ENCODE measurements at places on chromosomes 5 and 9. TPM values are rescaled to one million over a fixed set of nuclear protein-coding genes. Genes with fewer than 3 reads are reported as not detected.

TMC1 gene
- 3.1 TPM for total RNA-seq

TMEM252 gene
- not detected for total RNA-seq

STING1 gene
- total RNA-seq: 33.0 TPM

PCDHB10 gene
- 1.2 TPM for total RNA-seq

SOX30 gene
- total RNA-seq: not detected

NEK6 gene
- 3.1 TPM for total RNA-seq

ADAMTSL2 gene
- total RNA-seq: 1.1 TPM

- no peak overlapping the region for H3K27ac ChIP-seq
- no peak overlapping the region for H3K4me3 ChIP-seq
- DNase-seq: no peak
- no peaks in the 10 kb centered on the region for H3K36me3 ChIP-seq
- H3K27me3 ChIP-seq: no peaks in the 10 kb centered on the region
- peaks cover 22% of the 10 kb centered on the region for H3K4me1 ChIP-seq
These were observed 3.0 kb downstream of the GOLM1 start for GRCh38 chr9:86096386-86096785.

GRCh38 chr5:174448662-174449061 lies 275.7 kb upstream of the MSX2 start:
- no peak for DNase-seq
- no peak overlapping the region for H3K4me3 ChIP-seq
- H3K27me3 ChIP-seq: no peaks in the 10 kb centered on the region
- H3K36me3 ChIP-seq: no peaks in the 10 kb centered on the region

DNA sequence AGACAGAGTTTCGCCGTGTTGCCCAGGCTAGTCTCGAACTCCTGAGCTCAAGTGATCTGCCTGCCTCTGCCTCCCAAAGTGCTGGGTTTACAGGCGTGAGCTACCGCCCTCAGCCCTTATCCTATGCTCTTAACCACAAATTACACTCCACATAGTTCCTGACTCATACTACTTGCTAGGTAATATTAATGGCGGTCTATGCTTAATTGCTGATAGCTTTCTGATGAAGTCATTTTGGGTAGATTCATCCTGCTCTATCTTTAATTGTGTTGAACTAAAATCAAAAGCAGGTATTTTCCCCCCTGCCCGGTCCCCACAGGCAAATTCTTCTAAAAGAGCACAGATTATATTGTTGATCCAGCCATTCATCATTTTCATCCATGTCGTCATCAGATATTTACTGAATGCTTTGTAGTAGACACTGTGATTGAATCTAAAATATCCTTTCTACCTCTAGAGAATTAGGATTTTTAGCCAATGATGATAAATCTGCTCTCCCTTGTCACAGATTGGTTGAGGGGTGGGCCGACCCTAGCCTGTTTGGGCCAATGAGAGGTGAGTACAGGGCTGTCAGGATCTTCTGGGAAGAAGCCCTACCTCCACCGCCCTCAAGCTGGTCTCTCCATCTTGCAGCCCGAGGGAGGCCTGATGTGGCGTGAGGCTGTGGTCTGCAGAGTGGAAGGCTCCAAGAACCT lies 144.8 kb downstream of the NR3C1 start:
- no peak for DNase-seq
- no peaks in the 10 kb centered on the region for H3K4me1 ChIP-seq
- no peak overlapping the region for H3K27ac ChIP-seq
- no peaks in the 10 kb centered on the region for H3K27me3 ChIP-seq
- no peak overlapping the region for H3K4me3 ChIP-seq

- H3K36me3 ChIP-seq: no peaks in the 10 kb centered on the region
- no peaks in the 10 kb centered on the region for H3K4me1 ChIP-seq
- H3K27ac ChIP-seq: no peak overlapping the region
- H3K27me3 ChIP-seq: no peaks in the 10 kb centered on the region
These were observed 11.0 kb upstream of the NANS start for GRCh38 chr9:98045234-98046179.

DNA sequence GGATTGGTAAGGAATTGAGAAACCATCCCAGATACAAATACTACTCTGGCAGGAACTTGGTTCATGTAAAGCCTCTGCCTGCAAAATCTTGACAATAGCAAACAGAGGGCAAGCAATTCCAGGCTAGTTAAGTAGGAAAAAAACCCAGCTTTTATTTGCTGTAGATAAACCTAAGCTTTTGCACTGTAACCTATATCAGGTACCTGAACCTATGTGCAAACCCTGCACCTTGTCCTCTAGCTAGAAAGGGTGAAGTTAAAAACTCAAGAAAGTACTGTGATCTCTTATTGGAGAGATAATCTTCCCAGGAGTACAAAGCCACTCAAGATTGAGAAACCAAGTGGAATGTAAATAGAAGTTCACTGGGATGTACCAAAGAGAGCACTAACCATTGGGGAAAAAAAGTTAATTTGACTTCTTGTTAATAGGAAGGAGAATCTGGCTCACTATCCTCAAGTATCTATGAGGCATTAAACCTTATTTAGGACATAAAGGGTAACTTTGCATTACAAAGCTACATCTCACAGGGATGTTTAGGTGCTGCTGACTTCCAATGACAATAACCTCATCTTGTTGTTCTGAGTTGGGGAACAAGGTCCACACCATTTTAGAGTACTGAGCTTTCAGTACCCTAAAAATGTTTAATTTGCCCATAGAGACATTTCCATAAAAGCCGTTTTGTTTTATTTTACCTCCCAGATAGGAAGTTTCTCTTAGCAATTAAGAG lies 73.8 kb upstream of the PCA3 start:
- no peak overlapping the region for H3K27ac ChIP-seq
- H3K4me1 ChIP-seq: peaks cover 10% of the 10 kb centered on the region
- no peak overlapping the region for H3K4me3 ChIP-seq
- DNase-seq: no peak
- H3K36me3 ChIP-seq: no peaks in the 10 kb centered on the region

- no peaks in the 10 kb centered on the region for H3K36me3 ChIP-seq
- no peak for DNase-seq
- H3K27me3 ChIP-seq: no peaks in the 10 kb centered on the region
- H3K4me3 ChIP-seq: no peak overlapping the region
- no peak overlapping the region for H3K27ac ChIP-seq
- H3K4me1 ChIP-seq: no peaks in the 10 kb centered on the region
These were observed 636.1 kb downstream of the ACTL7B start for GRCh38 chr9:108219664-108220063.

GRCh38 chr5:58786711-58787303 lies 203.9 kb downstream of the RAB3C start:
- no peak overlapping the region for H3K27ac ChIP-seq
- no peaks in the 10 kb centered on the region for H3K27me3 ChIP-seq
- no peaks in the 10 kb centered on the region for H3K36me3 ChIP-seq
- H3K4me1 ChIP-seq: no peaks in the 10 kb centered on the region
- H3K4me3 ChIP-seq: no peak overlapping the region
- no peak for DNase-seq

- H3K4me3 ChIP-seq: no peak overlapping the region
- H3K27me3 ChIP-seq: no peaks in the 10 kb centered on the region
- H3K4me1 ChIP-seq: peaks cover 3% of the 10 kb centered on the region
- no peak for DNase-seq
- no peak overlapping the region for H3K27ac ChIP-seq
These were observed 705.6 kb downstream of the SEMA5A start for GRCh38 chr5:8840237-8840636.

DNA sequence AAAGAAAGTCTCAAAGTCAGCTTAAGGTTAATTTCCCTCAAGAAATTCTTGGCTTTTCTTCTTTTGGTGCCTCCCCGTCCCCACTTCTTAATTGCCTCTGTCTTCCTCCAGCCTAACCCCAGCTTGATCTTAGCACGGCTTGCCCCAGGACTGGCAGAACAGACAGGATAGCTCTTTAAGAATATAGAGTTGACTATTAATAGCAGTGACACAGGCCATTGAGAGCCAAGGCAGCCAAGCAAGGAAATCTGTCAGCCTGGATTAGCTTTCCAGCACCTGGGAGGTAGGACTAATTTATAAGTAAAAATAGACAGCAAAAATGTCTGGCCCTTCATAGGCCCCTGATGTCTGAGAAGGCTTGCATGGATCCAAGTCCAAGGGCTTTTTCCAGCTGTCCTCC lies 384.6 kb upstream of the SLC30A5 start:
- no peak for DNase-seq
- H3K4me1 ChIP-seq: no peaks in the 10 kb centered on the region
- H3K27ac ChIP-seq: no peak overlapping the region

DNA sequence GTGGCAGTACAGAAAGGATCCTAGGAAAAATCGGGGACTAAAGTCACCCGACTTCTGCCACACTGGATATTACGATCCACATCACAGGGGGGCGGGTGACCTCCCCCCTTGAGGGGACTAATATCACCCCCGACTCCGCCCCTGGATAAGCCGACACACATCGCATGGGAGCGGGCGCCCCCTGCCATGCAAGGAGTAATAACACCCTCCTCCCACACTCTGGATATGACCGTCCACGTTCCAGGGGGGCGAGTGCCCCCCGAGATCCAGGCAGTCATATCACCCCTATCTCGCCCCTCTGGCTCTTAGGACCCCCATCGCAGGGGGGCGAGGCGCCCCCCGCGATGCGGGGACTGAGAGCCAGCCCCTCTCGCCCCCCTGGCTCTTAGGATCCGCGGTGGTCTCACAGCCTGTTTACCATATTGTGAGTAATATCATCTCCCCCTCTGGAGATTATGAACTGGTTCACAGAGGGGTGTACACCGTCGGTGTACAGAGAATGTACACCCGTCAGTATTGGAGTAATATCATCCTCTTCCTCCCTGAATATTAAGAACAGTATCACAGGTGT lies 423.0 kb downstream of the DIRAS2 start:
- peaks cover 2% of the 10 kb centered on the region for H3K4me1 ChIP-seq
- no peak for DNase-seq

- peaks cover 55% of the 10 kb centered on the region for H3K4me1 ChIP-seq
- no peaks in the 10 kb centered on the region for H3K36me3 ChIP-seq
- no peaks in the 10 kb centered on the region for H3K27me3 ChIP-seq
- no peak for DNase-seq
- H3K4me3 ChIP-seq: no peak overlapping the region
These were observed 35.5 kb downstream of the SERINC5 start for GRCh38 chr5:80220245-80220897.

DNA sequence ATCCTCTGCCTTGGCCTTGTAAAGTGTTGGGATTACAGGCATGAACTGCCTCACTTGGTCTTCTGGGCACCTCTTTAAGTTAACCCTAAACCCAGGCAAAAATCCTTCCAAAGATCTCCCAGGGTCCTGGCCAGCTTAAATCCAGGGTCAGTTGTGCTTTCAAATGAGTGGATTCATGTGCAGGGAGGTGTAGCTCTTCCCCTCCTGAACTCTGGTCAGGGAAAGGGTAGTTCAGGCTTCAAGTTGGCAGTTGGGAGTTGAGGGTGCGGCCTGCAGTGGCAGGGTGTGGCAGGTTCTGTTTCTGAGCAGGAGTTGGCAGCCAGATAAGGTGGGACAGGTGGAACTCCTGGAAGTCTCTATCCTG lies 3.6 kb downstream of the HNRNPAB start:
- peaks cover 35% of the 10 kb centered on the region for H3K36me3 ChIP-seq
- H3K27ac ChIP-seq: peak overlapping the region; percentile 50
- no peaks in the 10 kb centered on the region for H3K27me3 ChIP-seq
- DNase-seq: no peak
- peaks cover 51% of the 10 kb centered on the region for H3K4me1 ChIP-seq
- no peak overlapping the region for H3K4me3 ChIP-seq

DNA sequence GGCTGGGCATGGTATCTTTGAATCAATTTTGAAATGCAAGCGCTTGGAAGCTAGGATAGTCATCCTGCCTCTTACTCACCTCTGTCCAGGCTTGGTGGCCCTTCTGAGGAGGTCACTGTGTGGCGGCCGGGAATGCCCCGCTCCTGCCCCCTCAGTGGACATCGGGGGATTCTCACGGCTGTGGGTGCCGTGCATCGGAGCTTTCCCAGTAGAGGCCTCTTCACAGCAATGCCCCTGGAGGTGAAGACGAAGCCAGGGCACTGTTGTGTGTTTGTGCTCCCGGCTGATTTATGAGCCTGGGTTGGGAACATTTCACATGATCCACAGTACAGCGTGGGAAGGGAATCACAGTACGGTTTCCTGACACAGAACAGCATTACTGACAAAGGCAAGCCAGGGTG lies 147.5 kb downstream of the NXNL2 start:
- no peaks in the 10 kb centered on the region for H3K36me3 ChIP-seq
- no peak for DNase-seq
- no peak overlapping the region for H3K27ac ChIP-seq

DNA sequence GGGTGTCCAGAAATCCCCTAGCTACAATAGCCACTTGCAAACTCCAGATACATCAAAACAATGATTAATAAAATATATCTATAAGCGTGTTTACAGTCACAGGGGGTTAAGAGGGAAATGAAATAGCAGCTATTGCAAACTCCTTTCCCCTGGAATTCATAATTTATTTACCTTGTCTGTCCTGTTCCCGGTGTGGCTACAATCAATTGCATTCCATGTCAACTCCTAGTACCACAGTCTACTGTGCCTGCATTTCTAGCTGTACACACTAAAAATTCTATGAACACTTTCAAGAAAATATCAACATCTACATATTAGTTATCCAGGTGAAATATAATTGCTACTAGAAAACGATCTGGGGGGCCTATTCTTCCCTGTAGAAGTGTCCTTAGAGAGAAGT lies 217.6 kb downstream of the ELAVL2 start:
- no peak overlapping the region for H3K27ac ChIP-seq
- no peaks in the 10 kb centered on the region for H3K36me3 ChIP-seq
- H3K4me3 ChIP-seq: no peak overlapping the region
- DNase-seq: no peak
- no peaks in the 10 kb centered on the region for H3K4me1 ChIP-seq

- no peaks in the 10 kb centered on the region for H3K4me1 ChIP-seq
- no peak overlapping the region for H3K27ac ChIP-seq
- DNase-seq: no peak
- H3K27me3 ChIP-seq: no peaks in the 10 kb centered on the region
These were observed 72.6 kb downstream of the PALM2AKAP2 start for GRCh38 chr9:109852556-109852955.

- peaks cover 83% of the 10 kb centered on the region for H3K27me3 ChIP-seq
- DNase-seq: no peak
- no peak overlapping the region for H3K4me3 ChIP-seq
- H3K4me1 ChIP-seq: peaks cover 8% of the 10 kb centered on the region
These were observed 11.1 kb downstream of the CCDC187 start for GRCh38 chr9:136292591-136293448.

GRCh38 chr9:110188991-110189390 lies 19.0 kb downstream of the C9orf152 start:
- H3K4me3 ChIP-seq: no peak overlapping the region
- peaks cover 65% of the 10 kb centered on the region for H3K4me1 ChIP-seq
- no peaks in the 10 kb centered on the region for H3K36me3 ChIP-seq
- peak overlapping the region; percentile 74 for H3K27ac ChIP-seq
- no peak for DNase-seq

DNA sequence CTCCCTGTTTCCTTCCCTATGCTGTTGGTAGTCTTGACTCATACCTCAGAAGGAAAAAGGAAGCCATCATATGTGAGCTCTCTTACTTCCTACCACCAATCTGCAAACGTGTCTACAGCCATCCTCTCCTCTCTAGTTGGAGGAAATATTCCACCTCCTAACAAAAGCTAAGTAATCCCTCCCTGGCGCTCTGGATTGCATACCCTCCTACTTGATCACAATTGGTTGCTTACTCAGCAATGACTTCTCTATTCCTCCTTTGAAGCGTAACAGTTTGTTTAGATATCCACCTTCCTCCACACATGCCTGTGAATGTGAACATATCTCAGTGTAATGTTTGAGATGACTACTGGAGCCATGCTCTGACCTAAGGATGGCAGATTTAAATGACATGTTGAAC lies 18.2 kb downstream of the RUSC2 start:
- no peak for DNase-seq
- H3K27me3 ChIP-seq: no peaks in the 10 kb centered on the region
- no peak overlapping the region for H3K4me3 ChIP-seq
- no peaks in the 10 kb centered on the region for H3K36me3 ChIP-seq
- H3K4me1 ChIP-seq: peaks cover 4% of the 10 kb centered on the region
- H3K27ac ChIP-seq: no peak overlapping the region

All from esophagus squamous epithelium (tissue), 5 donors.